ENCODE measurements at places on chromosomes 16 and 17.

GRCh38 chr17:64277831-64278562 lies 14.9 kb upstream of the TEX2 start:
- no peak for DNase-seq

DNA sequence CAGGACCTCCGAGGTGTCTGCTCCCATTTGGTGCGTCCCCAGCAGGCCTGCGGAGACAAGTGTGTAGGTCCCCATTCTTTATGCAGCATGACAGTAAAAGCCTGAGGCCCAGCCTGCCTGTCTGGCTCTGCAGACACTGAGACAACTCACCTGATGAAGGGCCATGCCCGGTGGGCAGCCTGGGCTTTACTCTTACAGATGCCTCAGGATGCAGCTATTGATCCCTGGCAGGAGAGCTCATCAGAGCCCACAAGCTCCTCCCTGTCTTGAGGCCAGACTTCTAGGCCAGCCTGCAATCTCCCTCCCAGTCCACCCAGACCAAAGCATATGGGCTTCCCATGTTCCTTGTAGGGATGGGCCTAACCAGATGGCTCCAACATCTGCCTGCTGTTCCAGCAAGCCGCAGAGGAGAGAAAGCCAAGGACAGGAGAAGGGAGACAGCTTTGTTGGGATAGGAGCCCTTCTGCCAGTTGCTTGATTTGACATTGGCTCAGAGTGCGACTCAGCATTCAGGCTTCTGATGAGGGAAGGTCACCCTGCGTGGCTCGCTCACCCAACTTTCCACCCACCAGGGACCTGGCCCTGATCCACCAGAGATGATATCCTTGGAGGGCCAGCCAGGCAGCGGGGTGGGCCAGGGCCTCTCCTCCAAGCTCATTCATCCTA lies 87.5 kb downstream of the SOCS1 start:
- no peak for DNase-seq

- no peak for DNase-seq
Measured at GRCh38 chr17:30559656-30560055, 82.4 kb downstream of the GOSR1 start.

DNA sequence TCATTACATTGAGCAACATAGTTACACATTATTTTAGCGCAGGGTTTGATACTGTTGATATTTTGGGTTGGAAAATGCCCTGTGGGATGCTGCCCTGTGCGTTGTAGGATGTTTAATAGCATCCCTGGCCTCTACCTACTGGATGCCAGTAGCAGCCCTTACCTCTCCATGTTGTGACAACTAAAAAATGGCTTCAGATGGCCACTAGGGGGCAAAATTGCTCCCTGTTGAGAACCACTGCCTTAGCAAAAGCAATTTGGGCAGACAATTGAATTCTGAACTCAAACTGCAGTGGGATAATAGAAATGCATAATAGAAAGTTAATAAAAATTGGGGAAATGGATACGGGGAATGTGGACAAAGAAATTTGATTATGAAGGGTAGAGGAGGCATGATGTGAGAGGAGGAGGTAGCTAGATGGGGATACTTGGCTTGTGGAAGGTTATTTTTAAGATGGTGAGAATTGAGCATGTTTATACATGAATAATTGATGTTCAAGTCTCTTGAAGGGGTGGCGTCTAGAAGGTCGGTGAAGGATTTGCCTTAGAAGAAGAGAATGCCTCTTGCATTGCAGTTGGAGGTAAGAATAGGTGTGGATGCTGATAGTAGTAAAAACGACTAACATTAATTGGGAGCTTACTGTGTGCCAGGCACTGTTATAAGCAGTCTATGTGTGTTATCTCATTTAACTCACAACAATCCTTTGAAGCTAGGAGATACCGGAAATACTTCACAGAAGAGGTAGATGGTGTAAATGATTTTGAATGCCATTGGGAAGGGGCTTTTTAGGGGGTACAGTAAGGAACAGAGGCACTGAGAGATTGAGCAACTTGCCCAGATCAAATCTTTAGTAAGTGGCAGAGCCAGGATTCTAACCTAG lies 19.0 kb downstream of the HEATR9 start:
- peak; percentile 60 for DNase-seq

GRCh38 chr17:43816336-43817320 lies 16.3 kb downstream of the MPP3 start:
- DNase-seq, result no peak

- no peak for DNase-seq
Measured at GRCh38 chr16:4316864-4317531, 1.1 kb downstream of the GLIS2 start.
